ENCODE measurements at places on chromosomes 4 and X. TPM values are rescaled to one million over a fixed set of nuclear protein-coding genes. Genes with fewer than 3 reads are reported as not detected.

GRCh38 chr4:107834241-107834794 is 9.6 kb downstream of the SGMS2 start:
- no peak overlapping the region for H3K27ac ChIP-seq
- peaks cover 29% of the 10 kb centered on the region for H3K4me1 ChIP-seq
- H3K4me3 ChIP-seq, result no peak overlapping the region
- DNase-seq, result no peak
- H3K27me3 ChIP-seq, result no peaks in the 10 kb centered on the region

- H3K4me3 ChIP-seq, result no peak overlapping the region
- H3K36me3 ChIP-seq, result no peaks in the 10 kb centered on the region
- H3K4me1 ChIP-seq, result no peaks in the 10 kb centered on the region
- H3K27me3 ChIP-seq, result no peaks in the 10 kb centered on the region
- DNase-seq, result no peak
Observed at GRCh38 chr4:38302910-38303309, 342.7 kb downstream of the PTTG2 start.

GRCh38 chr4:29153642-29154041 is 1566.5 kb upstream of the PCDH7 start:
- no peaks in the 10 kb centered on the region for H3K4me1 ChIP-seq
- H3K4me3 ChIP-seq, result no peak overlapping the region
- no peaks in the 10 kb centered on the region for H3K36me3 ChIP-seq
- no peak for DNase-seq

DNA sequence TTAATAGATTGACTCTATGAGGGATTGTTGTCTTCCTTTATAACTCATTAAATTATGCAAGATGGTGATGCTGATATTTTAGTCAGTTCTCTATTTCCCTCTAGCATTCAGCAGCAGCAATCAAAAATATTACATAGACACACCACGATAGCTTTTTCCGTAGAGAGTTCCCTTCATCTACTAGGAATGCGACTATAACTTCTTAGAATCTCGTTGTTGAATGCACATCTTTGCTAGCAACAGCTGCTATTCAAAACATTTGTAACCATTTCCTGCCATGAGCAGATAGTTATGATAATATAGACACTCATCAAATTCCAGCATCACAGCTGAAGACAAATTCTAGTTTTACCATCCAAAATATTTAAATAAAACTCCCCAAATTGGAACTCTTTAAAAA is 147.4 kb upstream of the FGF13 start:
- H3K27me3 ChIP-seq, result no peaks in the 10 kb centered on the region
- DNase-seq, result no peak
- no peak overlapping the region for H3K4me3 ChIP-seq
- no peak overlapping the region for H3K27ac ChIP-seq
- no peaks in the 10 kb centered on the region for H3K4me1 ChIP-seq

- H3K27ac ChIP-seq, result no peak overlapping the region
- H3K36me3 ChIP-seq, result no peaks in the 10 kb centered on the region
- H3K4me1 ChIP-seq, result no peaks in the 10 kb centered on the region
- no peaks in the 10 kb centered on the region for H3K27me3 ChIP-seq
- no peak overlapping the region for H3K4me3 ChIP-seq
Observed at GRCh38 chr4:80307183-80307735, 28.3 kb upstream of the CFAP299 start.

DNA sequence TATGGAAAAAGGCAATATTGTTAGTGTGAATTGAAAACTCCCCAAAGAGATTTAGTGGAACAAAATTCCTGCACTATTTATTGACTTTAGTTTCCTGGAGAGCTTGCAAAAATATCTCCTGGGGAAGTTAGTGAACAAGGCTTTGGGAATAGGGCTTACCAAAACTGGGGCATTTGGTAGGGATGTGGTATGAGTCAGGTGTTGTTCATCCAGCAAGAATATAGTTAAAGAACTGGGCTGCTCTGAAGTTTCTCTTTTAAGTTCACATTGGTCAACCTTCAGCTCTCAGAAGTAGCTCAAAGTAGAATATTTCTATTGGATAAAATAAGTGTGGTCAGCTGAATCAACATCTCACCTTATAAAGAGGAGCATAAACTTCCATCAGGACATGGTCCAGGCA is 185.0 kb downstream of the CPE start:
- no peaks in the 10 kb centered on the region for H3K27me3 ChIP-seq
- H3K36me3 ChIP-seq, result no peaks in the 10 kb centered on the region
- H3K4me1 ChIP-seq, result no peaks in the 10 kb centered on the region
- no peak overlapping the region for H3K4me3 ChIP-seq

DNA sequence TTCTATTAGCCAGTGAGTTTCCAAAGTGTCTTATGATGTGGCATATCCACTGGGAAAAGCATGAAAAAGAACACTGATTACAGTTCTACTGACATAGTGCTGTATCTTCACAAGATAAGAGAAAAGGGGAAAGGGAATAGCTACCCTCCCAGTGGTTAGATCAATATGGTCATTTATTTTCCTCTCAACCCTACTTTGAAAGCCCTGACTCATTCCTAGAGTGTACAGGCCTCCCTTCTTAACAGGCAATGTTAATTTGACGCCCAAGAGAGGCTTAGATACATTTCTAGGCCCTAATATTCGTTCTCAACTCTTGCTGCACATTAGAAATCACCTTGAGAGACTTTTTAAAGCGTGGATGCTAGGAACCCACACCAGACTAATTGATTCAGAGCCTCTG is 20.4 kb upstream of the BRS3 start:
- H3K4me3 ChIP-seq, result no peak overlapping the region
- no peaks in the 10 kb centered on the region for H3K27me3 ChIP-seq
- no peak overlapping the region for H3K27ac ChIP-seq
- no peaks in the 10 kb centered on the region for H3K4me1 ChIP-seq
- H3K36me3 ChIP-seq, result no peaks in the 10 kb centered on the region

DNA sequence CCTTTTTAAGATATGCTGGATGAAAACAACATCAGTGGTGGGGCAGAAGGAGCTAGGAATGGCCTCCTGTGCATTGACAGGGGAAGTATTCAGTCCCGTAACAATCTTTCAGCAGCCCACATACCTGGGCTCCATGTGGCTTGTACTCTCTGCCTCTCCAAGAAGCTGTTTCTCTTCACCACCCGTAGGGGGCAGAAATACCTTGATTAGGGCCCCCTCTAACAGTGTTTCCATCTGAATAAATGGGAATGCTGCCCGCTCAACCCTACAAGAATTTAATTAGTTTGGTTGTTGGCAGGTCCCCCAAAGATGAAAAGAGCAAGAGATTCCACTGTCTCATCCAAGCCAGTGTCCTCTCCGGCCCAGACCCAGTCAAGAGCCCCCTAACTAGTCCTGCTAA is 155.2 kb downstream of the SMIM20 start:
- DNase-seq, result no peak
- no peak overlapping the region for H3K4me3 ChIP-seq
- no peaks in the 10 kb centered on the region for H3K27me3 ChIP-seq

- no peak overlapping the region for H3K4me3 ChIP-seq
- DNase-seq, result no peak
- no peaks in the 10 kb centered on the region for H3K36me3 ChIP-seq
Observed at GRCh38 chrX:153633607-153634180, 13.3 kb upstream of the DUSP9 start.

DNA sequence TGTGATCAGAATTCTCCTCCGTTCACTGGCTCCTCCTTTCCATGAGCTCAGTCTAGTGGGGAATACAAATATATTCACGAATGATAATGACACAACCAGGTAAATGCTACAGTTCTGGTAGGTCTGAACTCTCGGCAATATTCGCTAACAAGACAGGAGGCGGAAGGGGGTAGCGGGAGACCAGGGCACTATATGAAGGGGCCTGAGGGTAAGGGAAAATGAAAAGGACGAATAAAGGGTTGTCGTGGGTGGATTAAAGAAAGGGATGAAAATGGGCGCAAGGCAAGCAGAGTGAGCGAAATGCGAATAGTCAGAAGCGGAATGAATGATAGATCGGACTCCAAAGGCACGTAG is 743 bp downstream of the NKAP start:
- peak overlapping the region; percentile 88 for H3K27ac ChIP-seq
- no peaks in the 10 kb centered on the region for H3K27me3 ChIP-seq
- peak overlapping the region; percentile 62 for H3K4me3 ChIP-seq
- H3K36me3 ChIP-seq, result no peaks in the 10 kb centered on the region
- H3K4me1 ChIP-seq, result peaks cover 15% of the 10 kb centered on the region

DNA sequence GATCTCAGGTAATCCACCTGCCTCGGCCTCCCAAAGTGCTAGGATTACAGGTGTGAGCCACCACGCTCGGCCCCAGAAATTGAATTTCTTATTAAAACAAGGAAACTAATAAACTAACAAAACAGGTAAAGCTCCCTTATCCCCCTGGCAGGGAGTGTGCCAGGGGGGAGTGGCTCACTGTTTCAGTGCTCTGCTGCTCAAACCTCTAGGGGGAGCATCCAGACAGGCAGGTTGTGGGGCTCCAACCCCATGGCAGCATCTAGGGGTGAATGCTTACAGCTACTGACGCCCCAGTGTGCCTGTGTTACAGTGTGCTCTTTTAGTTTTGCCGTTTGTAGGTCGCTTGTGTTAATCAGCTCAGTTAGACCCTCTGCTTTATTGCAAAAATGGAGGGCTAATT is 605.0 kb downstream of the GABRG1 start:
- no peaks in the 10 kb centered on the region for H3K4me1 ChIP-seq
- no peak for DNase-seq
- no peak overlapping the region for H3K27ac ChIP-seq
- H3K27me3 ChIP-seq, result no peaks in the 10 kb centered on the region
- H3K4me3 ChIP-seq, result no peak overlapping the region

The LRCH2 gene
- total RNA-seq, result 1.3 TPM

The LAMTOR3 gene
- 16.6 TPM for total RNA-seq

The ARAP2 gene
- 14.3 TPM for total RNA-seq

The RAB9B gene
- total RNA-seq, result 0.66 TPM

The TAF7L gene
- not detected for total RNA-seq

The BEX5 gene
- 7.0 TPM for total RNA-seq

The ODAPH gene
- total RNA-seq, result not detected

The CXCL10 gene
- total RNA-seq, result not detected

The SSX1 gene
- total RNA-seq, result not detected
